ENCODE measurements at places on chromosomes 3 and 15.

GRCh38 chr3:107662586-107662985 lies 139.8 kb downstream of the BBX start:
- no peak for DNase-seq

- no peak for DNase-seq
Observed at GRCh38 chr15:101397521-101398003, 91.9 kb downstream of the PCSK6 start.

GRCh38 chr3:126479642-126480041 lies 4.0 kb upstream of the ZXDC start:
- no peak for DNase-seq

GRCh38 chr3:42961633-42962032 lies 17.5 kb upstream of the GASK1A start:
- DNase-seq: peak; percentile 61

GRCh38 chr3:69409831-69410230 lies 23.9 kb upstream of the FRMD4B start:
- no peak for DNase-seq

GRCh38 chr3:63168179-63168578 lies 109.9 kb upstream of the SYNPR start:
- no peak for DNase-seq

DNA sequence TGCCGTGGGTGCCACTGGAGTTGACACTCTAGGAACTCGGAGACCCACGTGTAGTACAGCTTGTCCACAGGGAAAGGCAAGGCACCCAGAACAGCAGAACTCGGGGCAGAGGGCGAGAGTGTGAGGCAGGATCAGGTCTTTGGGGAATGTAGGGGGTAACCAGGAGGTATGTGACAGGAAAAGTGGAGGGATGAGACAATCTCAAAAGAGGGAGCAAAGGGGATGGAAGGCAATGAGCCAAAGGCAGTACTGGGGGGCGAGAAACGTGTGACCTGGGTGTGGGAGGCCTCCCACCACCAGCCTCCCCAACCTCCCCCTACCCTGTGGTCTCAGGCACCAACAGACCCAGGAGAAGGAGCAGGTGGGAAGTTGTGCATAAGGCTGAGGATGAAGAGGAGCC lies 48.9 kb downstream of the UMPS start:
- DNase-seq: no peak

GRCh38 chr3:5390936-5391625 lies 203.6 kb downstream of the EDEM1 start:
- DNase-seq: no peak

DNA sequence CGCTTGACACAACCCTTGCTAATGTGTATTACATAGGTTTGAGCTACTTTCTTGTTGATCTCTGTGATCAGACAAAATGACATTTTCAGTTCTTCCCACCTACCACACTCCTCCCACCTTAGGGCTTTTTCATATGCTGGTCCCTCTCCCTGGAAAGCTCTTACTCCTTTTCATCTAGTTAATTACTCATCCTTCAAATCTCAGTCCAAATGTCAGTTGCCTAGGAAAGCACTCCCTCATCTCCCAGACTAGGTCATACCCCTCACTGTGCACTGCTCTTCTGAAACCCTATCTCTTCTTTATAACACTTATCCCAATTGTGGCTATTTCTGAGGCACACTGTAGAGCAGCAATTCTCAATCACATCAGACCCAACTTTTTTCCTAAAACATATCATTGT lies 7.3 kb downstream of the ZNF106 start:
- DNase-seq: no peak

GRCh38 chr15:51736069-51736468 lies 1.4 kb downstream of the LYSMD2 start:
- no peak for DNase-seq

GRCh38 chr15:50685191-50685975 lies 1.2 kb downstream of the TRPM7 start:
- DNase-seq: no peak

GRCh38 chr15:94312946-94313345 lies 81.6 kb downstream of the MCTP2 start:
- DNase-seq: no peak

DNA sequence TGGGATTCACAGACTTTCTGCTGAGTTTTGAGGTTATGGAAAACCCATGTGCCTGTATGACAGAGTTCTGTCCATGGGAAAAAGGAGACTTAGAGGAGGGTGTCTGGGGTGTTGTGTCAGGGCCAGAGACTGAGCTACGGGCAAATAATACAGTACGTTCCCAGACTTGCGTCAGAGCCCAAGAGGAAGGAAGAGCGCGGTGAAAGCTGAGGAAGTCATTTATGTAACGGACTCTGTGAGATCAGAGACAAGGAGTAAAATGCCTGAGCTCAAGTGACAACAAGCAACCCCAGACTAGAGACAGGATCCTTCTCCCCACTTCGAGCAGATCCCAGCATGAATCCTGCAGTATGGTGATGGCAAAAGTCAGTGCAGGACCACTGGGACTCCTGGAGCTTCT lies 368.6 kb upstream of the MCTP2 start:
- DNase-seq: no peak

GRCh38 chr3:66014651-66015050 lies 24.1 kb downstream of the MAGI1 start:
- DNase-seq: no peak

GRCh38 chr15:79433276-79433990 lies 1.3 kb downstream of the MINAR1 start:
- DNase-seq: no peak

GRCh38 chr3:188270423-188270972 lies 116.5 kb downstream of the LPP start:
- no peak for DNase-seq

DNA sequence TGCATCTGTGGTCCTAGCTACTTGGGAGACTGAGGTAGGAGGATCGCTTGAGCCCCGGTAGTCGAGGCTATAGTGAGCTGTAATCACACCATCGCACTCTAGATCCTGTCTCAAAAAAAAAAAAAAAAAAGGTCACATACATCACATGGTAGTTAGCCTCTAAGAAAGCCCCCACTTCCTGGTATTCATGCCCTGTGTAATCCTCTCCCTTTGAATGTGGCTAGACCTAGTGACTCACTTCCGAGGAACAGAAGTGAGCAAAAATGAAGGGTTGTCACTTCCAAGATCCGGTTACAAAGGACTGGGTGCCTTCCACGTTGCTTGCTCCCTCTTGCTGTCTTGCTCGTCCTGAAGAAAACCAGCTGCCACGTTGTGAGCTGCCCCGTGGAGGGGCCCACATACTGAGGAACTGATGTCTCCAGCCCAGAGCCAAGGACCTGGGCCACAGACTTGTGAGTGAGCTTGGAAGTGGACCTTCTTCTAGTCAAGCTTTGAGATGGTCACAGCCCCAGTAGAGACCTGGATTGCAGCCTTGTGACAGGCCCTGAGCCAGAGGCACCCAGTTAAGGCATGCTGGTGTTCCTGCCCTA lies 12.6 kb upstream of the LCTL start:
- peak; percentile 57 for DNase-seq

DNA sequence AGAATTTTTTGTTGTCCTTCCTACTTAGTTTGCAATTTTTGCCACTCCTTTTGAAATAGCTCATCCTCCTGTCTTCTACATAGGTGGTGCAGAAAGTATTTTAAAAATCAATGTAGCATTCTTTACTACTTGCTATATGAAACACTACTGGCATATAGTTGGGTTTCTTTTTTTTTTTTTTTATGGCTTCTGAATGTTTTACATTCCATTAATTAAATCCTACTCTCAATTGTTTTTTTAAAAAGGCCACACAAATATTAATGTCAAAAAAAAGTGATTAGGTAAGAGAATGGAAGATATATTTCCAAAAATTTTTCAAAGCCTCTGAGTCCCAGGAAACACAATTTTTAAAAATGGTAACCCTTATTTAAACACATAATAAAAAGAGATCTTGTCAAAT lies 262.6 kb downstream of the MAGI1 start:
- no peak for DNase-seq

- DNase-seq: no peak
Observed at GRCh38 chr3:65901226-65901625, 137.5 kb downstream of the MAGI1 start.

GRCh38 chr3:137582484-137582883 lies 181.6 kb upstream of the SOX14 start:
- DNase-seq: no peak

- DNase-seq: no peak
Observed at GRCh38 chr15:68404056-68404798, 27.7 kb downstream of the ITGA11 start.

- DNase-seq: no peak
Observed at GRCh38 chr3:64676831-64677230, 11.0 kb downstream of the ADAMTS9 start.

DNA sequence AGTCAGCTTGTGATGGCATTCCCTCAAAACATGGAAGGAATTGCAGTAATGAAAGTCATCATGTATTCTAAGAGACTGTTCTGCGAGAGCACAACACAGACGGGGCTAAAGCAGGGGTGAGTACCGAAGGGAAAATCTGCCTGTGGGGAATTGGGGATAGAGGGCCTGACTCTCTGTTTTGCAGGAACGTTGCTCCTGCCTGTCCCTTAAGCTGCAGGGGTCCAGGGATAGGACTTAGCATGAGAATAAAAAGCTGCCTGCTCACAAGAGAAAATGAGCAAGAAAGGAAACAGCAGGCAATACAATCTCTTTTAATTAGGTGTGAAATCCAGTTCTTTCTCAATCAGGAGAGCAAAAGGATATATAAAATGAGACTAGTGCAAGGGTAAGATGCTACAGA lies 62.2 kb downstream of the TIGIT start:
- DNase-seq: no peak

GRCh38 chr3:188241072-188241471 lies 87.1 kb downstream of the LPP start:
- DNase-seq: no peak

- DNase-seq: no peak
Observed at GRCh38 chr3:196639483-196640296, at the start of gene NRROS. Gene NRROS, plus strand, starts transcription at chr3:196639694. Its CDS starts 14,846 bp downstream, at chr3:196654540.

GRCh38 chr15:99556011-99556410 lies 9.8 kb upstream of the MEF2A start:
- no peak for DNase-seq

DNA sequence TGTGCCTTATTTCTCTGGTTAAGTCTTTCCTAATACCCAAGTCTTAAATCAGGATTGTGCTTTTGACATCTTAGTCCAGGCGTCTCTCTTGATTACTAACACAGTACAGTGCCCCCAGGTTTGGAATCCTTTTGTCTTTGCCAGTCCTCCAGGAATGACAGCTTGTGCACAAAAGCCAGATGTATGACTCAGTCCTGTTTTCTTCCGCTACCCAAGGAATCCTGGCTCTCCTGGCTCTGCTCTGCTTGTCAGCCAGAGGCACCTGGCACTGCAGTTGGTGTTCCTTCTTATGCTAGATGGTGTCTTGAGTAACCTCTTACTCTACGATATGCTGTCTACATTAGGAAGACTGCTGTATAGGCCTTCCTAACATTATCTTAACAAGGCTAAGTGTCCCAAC lies 728.2 kb upstream of the NECTIN3 start:
- DNase-seq: peak; percentile 52

DNA sequence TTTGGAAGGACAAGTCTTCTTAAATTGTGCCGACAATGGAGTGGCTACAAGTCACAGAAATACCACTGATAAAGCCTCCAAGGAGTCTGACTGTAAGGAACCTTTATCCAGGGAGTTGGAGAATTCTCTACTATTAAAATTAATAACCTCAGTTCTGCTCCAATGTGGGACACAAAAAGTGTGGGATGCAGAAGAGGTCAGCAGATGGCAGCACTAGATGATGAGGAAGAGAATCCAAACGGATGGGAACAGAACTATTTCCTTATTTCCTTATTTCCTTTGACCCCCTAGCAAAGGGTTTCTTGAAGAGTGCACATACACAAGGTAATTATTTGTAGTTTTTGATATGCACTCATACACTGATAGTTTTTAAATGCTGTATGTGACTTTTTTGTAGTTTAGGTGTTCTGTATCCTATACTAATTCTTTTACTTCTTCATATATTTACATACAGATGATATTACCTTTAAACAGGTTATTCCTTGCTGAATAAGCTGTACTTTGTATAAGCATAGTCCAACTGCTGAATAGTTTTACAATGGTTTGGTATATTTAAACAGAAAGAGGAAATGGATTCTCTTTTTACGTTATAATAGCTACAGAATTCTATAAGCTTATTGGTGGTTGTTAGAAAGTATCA lies 25.6 kb upstream of the NLGN1 start:
- DNase-seq: peak; percentile 29

DNA sequence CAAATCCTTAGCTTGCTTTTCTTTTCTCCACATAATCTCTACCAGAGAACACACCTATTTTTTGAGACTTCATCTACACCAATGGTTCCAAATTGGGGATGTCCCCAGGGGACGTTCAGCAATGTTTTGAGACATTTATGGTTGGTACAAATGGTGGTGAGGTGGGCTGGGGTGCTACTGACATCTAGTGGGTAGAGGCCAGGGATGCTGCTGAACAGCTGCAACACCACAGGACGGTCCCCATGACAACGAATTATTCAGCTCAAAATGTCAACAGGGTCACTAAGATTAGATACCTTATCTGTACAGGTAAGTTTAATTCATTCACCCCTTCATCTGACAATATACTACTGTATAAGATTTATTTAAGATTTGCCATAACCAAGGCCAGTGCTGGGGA lies 14.4 kb downstream of the GK5 start:
- no peak for DNase-seq

Data from urothelium cell line (cell line).